Choroid plexus epithelial cell (primary cell): ENCODE measurements at places on chromosomes 4 and X.
A peak's percentile ranks its signal among the peaks of the same experiment; 100 is the strongest.

DNA sequence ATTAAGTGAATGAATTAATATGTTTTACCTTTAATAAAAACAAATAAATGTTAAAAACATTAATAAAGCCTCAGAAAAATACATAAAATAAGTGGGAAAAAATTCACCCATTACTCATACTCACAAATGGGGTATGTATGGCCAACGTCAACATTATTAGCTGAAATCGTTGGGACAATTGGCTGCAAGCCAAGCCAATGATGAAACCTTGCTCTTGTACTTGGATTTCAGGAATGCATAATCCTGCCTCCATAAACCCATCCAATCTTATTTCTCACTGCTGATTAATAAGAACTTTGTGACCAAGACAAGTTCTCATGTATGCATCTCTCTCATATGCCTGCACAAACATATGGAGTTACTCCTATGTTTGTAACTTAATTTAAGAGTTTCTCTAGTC lies 35.3 kb upstream of the ADAMTS3 start:
- peak; percentile 28 for DNase-seq

GRCh38 chr4:125123570-125124109 lies 191.1 kb upstream of the FAT4 start:
- DNase-seq = no peak

DNA sequence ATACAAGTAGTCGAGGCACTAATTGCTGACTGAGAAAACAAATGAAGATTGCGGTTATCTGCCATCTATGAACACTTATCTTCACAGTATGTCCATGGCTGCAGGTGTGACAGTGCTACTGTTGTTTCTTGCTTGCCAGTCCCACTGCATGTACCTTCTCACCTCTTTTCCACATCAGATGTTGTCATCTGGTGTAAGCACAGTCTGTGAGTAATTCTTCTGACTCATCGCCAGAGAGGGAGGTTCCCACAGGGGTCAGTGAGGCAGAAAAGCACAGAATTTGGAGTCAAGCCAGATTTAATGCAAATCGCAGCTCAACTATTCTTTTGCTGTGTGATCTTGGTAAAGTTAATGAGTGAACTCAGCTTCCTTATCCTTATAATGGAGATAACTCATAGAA lies 144.4 kb downstream of the GLRA2 start:
- DNase-seq = peak; percentile 94

DNA sequence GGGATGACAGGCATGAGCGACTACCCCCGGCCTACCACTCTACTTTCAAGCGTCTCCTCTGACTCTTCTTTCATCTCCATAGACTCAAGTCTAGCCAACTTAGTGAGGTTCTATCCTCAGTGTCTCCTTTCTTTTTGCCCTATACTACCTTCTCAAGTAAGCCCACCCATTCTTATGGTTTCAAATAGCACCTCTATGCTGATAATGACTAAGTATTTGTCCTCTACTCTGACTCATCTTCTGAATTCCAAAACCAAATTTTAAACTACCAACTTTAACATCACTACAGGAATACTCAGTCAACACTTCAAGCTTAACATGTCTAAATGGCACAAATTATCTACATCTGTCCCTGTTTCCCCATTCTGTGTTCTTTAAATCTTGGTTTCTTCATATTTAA lies 47.8 kb downstream of the ELF2 start:
- DNase-seq = peak; percentile 4

- peak; percentile 28 for DNase-seq
Measured at GRCh38 chrX:121639781-121640180, 592.4 kb downstream of the GLUD2 start.
